Femur (tissue), 1 donor: ENCODE measurements at places on chromosomes 11 and 22.
A peak's percentile ranks its signal among the peaks of the same experiment; 100 is the strongest.

DNA sequence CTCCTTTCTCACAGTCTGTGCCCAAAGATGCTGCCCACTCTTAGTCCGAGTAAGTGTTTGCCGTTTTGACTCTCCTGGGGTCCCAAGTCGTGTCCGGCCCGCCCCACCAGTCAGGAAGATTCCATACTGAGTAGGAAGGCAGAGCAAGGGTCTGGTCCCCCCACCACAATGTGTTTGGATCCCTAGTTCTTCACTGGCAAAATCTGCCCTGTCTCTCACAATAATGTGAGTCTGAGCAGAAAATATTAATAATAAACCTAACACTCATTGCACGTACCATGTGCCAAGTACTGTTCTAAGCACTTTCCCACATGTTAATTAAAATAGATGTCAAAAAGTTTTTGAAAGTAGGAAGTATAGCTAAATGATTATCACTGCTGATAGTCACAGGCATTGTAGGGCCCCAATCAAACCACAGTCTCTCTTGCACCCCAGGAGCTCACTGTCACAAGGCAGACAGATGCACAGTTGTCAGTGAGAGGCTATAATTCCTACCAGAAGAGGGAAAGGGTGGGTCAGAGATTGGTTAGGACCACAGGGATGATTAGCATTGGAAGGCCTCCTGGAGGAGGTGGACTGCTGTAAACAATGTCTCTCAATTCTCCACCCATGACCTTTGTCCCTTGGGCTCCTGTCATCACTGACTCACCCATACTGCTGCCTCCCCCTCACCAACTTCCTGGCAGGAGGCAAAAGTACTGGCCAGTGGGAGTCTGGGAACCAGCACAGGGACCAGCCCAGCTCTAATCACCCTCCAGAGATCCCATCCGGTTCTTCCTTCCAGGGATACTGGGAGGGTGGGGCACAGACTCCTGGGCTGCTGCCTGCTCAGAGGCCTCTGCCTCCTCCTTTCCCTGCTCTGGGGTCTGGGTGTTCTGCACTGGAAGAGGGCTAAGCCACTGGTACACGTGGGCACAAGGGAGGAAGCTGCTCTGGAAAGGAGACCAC lies 1.0 kb upstream of the POLD4 start:
- DNase-seq, result no peak

GRCh38 chr22:24494167-24494527 lies 985 bp upstream of the UPB1 start:
- DNase-seq, result no peak

GRCh38 chr11:57126766-57127400 lies 54.9 kb upstream of the LRRC55 start:
- no peak for DNase-seq

- no peak for DNase-seq
These were observed 144.9 kb downstream of the ARHGAP42 start for GRCh38 chr11:100831929-100832494.

GRCh38 chr22:30511109-30511508 lies 5.6 kb upstream of the SEC14L4 start:
- no peak for DNase-seq

- DNase-seq, result no peak
These were observed 24.8 kb downstream of the NARS2 start for GRCh38 chr11:78549624-78550409.

DNA sequence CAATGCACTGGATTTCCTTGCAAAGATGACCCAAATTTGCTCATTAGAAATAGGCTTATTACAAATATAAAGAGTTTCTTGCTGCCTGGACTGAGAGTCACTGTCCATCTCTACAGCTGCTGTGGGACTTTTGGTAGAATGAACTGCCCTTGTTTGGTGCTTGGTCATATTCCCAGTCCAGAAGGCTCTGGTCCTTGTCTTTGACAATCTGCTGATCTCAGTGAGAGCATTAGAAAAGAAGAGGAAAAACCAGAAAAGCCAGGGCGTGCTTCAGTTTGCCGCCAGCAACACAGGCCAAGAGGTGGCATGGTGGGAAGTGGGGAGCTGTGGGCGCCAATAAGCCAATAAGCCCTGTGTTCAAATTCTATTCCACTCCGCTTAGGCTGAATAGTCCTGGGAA lies 48.2 kb upstream of the PARVA start:
- DNase-seq, result no peak

DNA sequence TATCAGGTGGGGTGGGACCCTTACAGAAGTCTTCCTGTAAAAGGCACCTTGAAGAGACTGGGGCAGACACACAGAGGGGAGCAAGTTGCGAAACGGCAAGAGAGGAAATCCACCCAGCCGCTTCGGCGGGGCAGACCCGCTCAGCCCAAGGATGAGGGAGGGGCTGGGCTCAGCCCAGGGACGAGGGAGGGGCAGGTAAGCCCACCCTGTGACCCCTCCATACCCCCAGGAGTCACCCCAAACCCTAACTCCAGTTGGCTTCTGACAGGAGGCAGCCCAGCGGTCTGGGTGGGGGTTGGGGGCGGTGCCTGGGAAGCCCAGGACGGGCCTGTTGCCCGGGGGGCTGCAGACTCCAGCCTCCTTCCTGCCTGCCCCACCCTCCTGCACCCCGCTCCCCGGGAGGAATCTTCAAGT lies 965 bp downstream of the OSBPL5 start:
- DNase-seq, result peak; percentile 33

DNA sequence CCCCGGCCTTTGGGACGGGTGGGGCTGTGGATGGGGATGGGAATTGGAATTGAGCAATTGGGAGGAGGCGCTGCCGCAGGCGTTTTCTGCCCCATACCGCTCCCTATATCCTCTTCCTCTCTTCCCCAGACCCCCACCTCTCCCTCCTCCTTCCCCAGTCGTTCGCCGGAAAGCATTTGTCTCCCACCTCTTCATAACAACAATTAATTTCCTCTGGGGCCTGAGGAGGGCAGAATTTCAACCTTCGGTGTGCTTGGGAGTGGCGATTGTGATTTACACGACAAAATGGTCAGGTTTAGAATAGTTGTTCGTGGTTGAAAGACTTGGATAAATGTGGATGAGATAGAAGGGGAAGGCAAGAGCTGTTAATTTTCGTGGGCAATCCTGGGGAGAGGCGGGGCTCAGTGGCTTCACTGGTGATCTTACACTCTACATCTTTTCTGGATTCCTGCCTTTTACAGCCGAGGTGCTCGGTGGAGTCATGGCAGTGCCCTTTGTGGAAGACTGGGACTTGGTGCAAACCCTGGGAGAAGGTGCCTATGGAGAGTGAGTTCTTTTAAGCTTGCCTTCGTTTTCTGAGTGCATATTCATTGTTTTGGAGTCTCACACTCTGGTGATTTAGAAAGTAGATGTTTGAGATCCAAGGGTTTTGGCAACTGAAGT lies 1.5 kb downstream of the CHEK1 start:
- DNase-seq, result no peak

- DNase-seq, result peak; percentile 19
These were observed 1.2 kb downstream of the BET1L start for GRCh38 chr11:206002-206384.

DNA sequence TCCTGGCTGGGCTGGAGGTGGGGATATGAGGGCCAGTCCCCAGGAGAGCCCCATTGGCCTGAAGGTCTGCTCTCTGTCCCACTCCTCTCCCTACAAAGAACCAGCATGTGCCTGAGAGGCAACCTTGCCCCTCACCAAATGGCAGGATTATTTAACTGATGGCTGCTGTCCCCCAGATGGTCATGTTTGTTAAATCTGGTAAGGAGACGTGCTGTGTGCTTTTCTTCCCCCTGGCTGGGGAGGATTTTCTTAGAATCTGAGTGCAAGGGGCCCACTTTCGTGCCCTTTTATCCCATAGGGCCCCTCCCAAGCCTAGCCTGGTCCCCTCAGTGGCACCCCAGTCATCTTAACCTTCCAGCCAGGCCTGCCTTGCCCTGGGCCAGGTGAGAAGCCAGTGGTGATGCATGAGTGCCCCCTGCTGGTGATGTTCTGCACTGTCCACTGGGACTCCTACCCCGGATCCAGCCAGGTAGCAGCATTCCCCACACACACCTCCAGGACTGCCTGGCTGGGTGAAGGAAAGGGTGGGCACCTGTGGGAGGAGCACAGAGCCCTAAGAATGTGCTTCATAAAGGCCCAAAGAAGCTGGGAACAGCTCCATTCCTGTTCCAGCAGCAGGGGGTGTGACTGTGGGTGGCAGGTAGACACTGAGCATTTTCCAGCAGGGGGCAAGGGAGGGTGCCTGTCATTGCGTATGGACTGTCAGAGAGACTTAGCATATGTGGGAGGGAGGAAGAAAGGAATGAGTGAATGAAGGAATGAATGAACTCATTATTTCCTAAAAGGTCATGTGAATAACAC lies 28.9 kb downstream of the MFNG start:
- DNase-seq, result peak; percentile 75

DNA sequence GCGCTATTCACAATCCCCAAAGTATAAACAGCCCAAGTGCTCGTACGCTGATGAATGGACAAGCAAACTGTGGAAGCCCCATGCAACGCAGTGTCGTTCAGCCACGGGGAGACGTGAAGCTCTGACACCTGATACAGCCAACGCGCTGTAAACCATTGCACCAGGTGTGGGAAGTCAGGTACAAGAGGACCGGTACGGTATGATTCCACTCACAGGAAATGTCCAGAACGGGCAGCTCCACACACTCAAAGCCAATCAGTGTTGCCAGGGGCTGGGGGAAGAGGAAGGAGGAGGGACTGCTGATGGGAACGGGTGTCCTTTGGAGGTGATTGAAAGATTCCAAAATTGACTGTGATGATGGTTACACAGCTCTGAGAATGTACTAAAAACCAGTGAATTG lies 64.5 kb downstream of the BRD1 start:
- DNase-seq, result no peak

GRCh38 chr11:134416726-134417125 lies 4.7 kb upstream of the B3GAT1 start:
- no peak for DNase-seq

- DNase-seq, result peak; percentile 77
These were observed 720 bp downstream of the PACS1 start for GRCh38 chr11:66070604-66071380.

DNA sequence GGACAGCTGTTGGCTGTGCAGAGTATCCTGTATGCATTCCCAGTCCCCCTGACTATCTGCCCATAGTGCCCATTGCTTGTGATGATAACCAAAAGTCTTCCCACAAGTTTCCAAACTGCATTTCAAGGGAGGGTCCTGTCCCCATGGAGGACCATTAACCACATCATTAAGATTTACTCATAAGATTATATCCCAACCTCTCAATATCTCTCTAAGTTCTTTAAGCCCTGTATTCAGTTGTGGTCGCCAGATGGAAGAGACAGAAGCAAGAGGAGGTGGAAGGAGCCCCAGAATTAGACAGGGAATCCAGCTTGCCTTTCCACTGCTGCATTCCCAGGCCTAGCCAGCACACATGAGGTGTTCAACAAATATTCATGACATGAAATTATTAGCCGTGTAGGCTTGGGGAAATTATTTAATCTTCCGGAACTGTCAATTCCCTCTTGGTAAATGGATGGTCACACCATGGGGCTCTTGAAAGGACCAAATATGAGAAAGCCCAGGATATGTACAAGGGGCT lies 42.6 kb upstream of the TIMP3 start:
- DNase-seq, result no peak

GRCh38 chr11:128235426-128235825 lies 351.9 kb downstream of the ETS1 start:
- no peak for DNase-seq

DNA sequence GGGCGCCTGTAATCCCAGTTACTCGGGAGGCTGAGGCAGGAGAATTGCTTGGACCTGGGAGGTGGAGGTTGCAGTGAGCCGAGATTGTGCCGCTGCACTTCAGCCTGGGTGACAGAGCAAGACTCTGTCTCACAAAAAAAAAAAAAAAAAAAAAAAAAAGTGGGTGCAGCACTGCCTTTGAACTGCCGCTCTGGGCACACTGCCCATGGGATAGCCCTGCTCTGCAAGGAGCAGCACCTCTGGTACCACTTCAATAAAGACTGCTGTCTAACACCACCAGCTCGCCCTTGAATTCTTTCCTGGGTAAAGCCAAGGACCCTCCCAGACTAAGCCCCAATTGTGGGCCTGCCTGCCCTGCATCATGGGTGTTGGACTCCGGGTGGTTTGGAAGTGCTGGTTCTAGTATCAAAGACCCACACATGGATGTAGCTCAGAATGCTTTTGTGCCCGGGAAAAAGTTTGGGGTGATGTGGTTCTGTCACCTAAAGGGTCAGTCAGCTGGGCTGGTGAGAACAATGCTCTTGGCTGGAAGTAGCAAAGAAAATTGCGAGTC lies 444.3 kb downstream of the TBC1D22A start:
- DNase-seq, result no peak

DNA sequence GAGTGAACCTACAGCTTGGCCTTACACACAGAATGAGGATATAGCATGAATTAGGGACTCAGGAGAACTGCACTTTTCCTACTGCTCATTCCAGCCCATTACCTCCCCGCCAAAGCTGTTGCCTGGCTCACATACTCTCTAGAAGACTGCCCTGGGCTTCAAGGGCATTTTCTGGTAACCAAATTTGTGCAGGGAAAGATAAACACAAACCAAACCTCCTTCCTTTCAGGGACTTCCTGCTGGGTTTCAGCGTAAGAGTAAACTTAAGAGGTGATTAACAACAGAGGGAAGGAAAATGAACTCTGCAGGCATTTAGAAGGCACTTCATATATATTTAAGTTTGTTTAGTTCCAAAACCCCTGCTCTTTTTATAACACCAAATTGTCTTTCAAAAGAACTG lies 194.9 kb downstream of the SWAP70 start:
- no peak for DNase-seq

GRCh38 chr11:16380941-16381568 lies 24.7 kb upstream of the SOX6 start:
- no peak for DNase-seq

GRCh38 chr11:78349114-78349513 lies 68.5 kb downstream of the GAB2 start:
- no peak for DNase-seq

DNA sequence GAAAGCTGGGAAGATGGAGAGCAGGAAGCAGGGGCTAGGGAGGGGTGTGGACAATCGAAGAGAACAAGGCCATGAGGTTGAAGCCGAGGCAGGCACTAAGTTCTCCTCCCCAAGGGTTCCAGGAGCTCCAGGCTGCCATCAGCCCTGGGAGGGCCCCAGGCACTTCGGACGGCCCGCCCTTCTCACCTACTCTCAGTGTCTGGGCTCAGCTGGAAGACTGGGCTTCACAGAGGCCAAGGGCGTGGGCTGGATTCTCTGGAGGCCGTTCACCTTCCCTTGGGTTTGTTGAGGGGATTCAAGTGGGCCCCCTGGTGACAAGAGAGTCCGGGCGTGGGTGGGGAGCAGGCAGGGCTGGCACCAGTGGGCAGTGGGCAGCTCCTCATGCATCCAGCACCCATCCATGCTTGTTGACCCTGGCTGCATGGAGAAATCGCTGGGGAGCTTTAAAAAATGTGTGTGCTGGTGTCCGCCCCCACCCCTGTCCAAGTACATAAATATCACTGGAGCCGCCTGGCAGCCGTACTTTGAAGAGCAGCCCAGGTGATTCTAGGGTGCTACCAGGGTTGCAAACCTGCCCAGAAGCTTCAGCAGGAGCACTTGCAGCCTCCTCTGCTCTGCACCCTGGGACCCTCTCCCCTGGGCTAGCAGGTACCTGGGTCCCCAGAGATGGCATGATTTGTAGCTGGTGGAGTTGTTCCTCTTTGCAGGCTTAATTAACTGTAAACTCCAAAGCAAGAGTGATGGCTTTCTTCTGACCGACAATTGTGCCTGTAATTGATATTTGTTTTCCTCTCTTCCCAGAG lies 74.3 kb downstream of the RTL6 start:
- DNase-seq, result peak; percentile 11
